T-helper 2 cell (primary cell): ENCODE measurements at places on chromosomes 11 and 22.

DNA sequence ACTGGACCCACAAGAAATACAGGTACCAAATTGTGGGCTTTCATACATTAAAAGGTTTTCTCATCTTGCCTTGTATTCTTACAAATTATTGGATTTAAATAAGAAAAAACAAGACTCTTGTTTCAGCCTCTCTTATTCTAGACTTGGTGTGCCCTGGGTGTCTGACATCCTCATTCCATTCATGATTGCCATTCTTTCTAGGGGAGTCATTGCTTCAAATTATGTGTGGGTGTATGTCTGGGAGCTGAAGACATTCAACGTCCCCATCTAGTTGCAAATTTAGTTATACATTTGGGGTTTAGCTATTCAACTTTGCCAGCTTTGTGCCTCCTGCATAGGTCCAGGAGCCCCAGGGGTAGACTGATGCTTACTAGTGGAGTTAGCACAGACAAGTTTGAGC lies 18.1 kb downstream of the MAML2 start:
- no peak for DNase-seq

DNA sequence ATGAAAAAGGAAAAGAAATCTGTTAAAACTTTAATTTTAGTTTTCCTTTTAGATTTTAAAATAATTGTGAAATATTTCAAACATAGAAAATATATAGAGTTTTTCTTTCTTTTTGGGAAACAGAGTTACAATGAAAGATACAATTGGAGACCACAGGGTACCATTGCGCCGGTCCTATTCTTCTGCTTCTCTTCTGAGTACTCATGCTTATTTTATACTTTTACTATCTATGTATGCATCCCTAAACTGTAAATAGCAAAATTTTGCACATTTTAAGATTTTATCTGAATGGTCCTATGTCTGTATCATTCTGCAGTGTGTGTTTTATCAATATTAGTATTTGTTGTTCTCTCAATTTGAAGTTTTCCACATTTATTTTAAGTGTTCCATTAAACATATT lies 65.0 kb downstream of the EHF start:
- no peak for DNase-seq

DNA sequence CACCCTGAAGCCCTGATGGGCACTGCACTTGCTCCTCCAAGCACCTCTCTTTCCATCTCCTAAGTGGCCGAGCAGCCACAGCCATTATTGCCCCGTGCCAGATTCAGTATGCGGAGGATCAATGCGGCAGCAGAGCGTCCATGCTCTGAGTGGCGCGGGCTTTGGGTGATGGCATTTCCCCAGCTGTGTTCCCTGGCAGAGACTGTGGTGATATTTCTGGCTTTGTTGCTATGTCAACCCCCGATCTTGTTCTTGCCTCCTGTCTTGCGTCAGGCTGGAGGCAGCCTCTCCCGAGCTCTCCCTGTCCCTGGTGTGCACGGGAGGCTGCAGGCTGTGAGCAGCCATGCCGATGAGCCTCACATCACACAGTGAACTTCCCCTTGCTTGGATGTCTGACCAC lies 1018.6 kb downstream of the TBC1D22A start:
- no peak for DNase-seq

DNA sequence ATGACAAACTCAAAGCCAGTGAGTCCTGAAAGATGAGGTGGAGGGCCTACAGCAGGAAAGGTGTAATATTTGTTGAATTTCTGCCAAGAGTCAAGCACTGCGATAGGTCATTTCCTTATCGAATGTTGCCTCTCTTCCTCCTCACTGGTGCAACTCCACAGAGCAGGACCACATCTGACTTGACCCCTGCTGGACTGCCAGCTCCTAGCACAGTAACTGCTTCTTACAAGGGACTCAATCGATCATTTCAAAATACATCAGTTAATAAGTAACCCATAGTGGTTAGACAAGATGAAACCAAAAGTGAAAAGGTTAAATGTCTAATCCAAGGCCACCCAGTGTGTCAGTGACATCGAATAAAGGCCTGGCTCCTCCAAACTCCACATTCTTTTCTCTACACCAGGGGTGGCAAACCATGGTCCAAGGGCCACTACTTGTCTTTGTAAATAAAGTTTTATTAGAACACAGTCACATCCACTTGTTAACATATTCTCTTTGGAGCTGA lies 98.5 kb upstream of the CSNK2A3 start:
- no peak for DNase-seq

- no peak for DNase-seq
These were observed 733.0 kb upstream of the KIRREL3 start for GRCh38 chr11:127733552-127733951.

DNA sequence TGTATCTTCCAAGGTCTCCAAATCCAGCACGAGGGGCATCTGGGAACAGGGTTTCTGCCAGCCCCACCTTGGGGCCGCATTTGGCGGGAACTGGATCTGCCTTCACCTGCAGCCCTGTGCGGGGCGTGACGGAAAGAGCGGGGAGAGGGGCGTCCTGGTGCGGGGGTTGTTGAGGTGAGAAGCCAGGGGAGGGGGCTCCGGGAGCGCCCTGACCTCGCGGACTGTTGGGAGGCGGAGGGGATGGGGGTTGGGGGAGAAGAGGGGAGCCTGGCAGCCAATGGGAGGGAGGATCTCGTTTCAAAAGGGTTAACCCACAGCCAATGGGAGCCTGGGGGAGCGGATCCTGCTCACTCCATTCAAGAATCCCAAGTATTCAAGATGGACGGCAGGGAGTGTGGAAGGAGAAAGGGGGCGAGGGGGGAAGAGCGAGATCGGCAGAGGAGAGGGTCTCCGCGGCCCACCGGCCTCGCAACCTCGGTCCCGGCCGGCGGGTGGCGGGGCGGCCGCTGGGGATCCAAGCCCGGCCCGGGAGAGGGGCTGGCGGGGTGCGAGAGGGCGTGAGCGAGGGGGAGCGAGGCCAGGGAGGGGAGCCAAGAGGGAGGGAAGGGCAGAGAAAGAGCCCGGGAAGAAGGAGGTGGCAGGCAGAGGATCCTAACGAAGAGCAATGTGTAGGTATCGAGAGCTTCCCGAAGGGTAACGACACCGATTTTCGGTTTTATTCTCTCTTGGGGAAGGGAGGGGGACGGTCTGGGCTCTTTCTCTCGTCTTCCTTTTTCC lies 11.5 kb downstream of the YPEL4 start:
- no peak for DNase-seq

DNA sequence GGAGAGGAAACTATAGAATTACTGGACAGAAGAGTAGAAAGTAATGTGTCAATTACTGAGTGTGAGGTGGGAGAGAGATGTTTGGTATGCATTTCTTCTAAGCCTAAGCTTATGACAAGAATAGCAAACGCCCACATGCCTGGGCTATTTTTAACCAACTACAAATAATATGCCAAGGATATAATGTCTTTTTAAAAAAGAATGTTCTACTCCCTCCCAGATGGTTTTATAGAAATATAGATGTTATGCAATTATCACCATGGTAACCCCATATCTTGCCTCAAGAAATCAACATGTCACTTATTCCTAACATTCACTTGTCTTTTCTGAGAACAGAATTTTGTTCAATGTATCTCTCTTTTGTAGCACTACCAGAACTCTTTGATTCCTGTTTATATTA lies 996.7 kb upstream of the CHORDC1 start:
- DNase-seq = no peak

GRCh38 chr11:6681505-6681904 lies 1.6 kb downstream of the MRPL17 start:
- no peak for DNase-seq

DNA sequence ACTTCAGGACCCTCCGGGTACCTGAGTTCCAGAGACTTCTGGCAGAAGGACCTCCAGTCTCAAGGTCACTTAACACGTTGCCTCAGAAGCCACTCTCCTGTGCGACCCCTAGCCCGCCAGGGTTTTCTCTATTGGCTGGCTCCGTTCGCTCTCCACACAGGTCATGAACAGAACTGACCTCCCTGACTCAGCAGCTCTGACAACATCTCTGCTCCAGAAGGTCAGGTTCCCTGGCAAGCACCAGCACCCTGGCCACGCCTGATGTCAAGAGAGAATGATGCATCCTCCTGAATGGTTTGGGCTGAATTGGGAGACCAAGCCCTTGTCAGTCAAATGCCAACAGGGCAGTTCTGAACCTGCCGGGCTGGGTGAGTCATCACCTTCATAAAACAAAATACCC lies 84.3 kb upstream of the TMEM45B start:
- no peak for DNase-seq

GRCh38 chr22:25970999-25971811 lies 198.1 kb upstream of the SEZ6L start:
- no peak for DNase-seq

DNA sequence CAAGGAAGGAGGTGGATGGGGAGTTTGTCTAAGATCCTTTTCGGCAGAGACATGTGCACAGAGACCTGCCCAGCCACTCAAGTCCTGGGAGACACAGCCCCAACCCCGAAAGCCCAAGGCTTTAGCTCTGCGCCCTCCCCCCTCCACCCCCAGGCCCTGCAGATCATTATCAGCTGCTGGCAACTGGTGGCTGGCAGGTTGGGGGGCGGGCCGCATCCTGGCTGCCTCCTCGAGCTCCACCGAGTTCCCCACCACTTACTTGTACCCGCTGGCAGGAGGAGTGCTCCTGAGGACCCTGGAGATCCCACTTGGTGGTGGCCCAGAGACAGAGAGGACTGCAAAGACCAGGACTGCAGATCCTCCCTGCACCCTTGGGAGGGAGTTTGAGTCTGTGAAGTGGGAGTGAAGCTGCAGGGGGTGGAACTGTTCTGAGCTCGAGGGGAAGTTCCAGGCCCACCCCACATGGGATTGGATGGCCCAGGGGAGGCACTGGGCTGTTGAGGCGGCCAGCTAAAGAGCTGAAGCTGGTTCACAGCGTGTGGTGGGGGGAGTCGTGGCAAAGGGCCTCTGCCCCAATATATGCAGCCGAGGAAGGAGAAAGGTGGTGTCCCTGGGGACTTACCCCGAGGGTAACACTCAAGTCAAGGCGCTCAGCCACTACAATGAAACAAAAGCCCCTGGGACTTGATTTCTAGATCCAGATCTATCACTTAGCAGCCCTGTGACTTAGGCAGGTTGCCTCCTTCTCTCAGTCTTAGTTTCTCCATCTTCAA lies 19.9 kb upstream of the CCDC86 start:
- DNase-seq = no peak

DNA sequence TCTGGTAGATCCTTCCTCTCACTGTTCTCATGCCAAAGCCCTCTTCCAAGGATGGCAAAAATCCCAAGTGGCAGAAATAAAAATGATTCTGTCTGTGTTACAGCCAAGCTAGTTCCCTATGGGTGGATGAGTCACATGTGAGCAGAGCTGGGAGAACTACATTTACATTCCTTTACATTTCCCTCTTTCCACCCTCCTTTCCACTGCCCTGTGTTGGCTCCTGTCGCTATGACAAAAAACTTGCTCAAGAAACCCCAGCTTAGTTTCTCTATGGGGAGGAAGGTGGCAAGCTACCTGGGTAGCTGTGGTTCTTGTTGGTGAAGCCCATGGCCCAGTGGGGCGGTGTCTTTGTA lies 10.2 kb upstream of the DDB2 start:
- DNase-seq = no peak

DNA sequence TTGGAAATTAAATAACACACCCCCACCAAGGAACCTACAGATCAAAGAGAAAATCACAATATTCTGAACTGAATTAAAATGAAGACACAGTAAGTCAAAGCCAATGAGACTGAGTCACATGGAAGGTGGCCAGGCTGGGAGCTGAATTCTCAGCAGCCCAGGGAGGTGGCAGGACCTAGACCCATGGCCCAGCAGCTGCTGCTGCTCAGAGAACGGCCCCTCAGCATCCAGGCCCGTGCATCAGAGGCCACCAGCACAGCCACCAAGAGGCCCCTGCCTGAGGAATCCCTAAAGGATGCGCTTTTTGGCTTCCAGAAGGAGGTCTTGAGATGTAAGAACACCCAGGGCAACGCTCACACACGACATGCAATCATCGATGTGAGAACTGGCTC lies 35.0 kb downstream of the TBX1 start:
- DNase-seq = no peak

- no peak for DNase-seq
These were observed 32.9 kb downstream of the SCUBE1 start for GRCh38 chr22:43310311-43310710.
